ENCODE measurements at places on chromosomes 7 and 10.
A peak's percentile ranks its signal among the peaks of the same experiment; 100 is the strongest.

DNA sequence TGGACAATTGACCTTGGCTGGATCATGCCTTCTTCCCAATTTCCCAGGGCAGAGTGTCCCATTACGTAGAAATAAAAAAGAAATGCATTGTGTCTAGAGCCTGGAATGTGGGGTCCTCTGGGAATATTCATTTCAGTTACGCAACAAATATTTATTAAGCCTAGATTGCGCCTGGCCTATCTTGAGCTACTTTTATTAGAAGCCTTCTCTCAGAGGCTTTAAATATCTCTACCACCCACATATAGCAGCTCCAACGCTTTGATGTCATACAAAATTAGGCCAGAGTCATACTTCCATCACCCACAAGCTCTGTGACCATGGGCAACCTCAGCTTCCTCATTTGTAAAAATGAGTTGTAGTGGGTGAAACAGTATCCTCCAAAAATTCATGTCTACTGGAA, 24.9 kb upstream of the CARD11 start:
- DNase-seq = no peak

- DNase-seq = no peak
Observed at GRCh38 chr7:99372275-99373090, 2.0 kb upstream of the ARPC1B start.

DNA sequence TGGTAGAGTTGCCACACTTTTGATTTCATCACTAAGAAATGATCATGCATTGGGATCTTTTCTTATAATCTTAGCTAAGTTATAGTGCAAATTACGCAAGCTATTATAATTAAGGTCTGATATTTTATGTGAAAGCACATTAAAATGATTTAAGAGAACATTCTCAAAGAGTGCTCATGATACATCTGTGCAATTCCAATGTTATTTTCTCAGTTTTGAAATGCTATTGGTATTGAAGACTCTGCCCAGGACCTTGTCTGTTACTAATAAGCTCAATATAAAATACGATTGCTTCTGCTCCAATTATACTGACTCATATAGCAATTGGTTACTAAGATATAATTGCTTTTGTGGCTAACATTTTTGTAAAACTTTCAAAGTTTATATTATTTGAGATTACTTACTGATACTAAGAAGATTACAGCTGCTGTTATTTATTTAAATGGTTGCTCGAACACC, 180.9 kb downstream of the ADAM12 start:
- DNase-seq = no peak

DNA sequence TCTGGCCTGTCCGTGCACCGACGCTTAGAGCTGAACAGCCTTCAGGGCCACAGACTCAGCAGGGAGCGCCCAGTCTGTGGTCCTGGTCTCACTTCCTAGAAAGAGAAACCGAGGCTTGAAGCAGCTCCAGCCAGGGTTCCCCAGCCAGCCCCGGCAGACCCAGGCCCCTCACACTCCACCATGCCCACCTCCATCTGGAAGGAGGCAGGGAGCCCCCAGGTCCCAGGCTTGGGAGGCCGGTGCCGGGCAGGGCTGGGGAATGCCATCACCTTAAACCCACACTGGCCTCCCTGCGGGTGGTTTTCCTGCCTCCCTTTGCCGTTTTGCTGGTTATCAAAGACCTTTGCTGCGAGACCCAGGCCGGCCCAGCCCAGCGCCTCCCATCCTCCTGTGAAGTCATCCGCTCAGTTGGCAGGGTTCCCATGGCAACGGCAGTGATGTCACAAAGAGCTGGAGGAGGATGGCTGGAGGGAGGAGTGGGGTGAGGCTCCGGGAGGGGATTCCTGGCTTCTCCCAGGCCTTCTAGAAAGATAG, 24.0 kb downstream of the ELFN1 start:
- DNase-seq = peak; percentile 72

GRCh38 chr10:25661632-25662031, 272.4 kb upstream of the MYO3A start:
- no peak for DNase-seq

GRCh38 chr7:46847126-46847525, 734.8 kb downstream of the TNS3 start:
- DNase-seq = no peak

DNA sequence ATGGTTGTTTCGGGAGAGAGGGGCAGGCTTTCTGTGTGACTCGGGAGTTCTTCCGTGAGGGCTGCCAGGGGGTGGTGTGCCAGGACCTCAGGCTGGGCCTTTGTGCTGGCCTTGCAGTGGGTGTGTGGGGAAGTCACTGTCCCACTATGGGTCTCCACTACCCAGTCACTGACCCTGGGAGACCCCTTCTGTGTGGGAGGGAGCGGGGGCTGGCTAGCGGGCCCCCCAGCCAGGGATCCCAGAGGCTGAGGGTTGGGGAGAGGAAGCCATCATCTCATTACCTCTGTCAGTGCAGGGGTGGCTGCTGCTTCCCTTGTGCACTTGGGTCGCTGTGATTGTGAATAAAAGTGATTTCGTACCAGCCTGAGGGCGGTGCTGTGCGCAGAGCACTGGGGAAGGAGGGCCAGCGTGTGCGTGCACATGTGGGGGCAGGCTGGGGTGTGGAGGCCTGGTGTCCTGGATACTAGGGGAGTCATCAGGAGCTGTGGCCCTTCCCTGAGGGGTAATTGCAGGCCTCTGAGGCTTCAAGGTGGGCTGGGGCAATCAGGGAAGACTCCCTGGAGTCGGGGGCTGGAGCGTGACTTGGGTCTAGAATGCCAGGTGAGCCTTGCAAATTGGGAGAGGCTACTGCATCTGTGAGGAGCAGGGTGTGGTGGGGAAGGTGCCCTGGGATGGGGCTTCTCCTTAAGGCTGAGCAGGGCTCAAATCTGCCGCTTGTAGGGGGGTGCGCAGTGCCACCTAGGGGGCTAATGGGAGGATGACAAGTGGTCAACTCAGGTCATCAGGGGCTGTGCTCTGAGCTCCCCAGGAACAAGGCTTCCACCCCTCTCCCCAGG, 98.9 kb downstream of the NEURL1 start:
- DNase-seq = peak; percentile 66

GRCh38 chr7:117548035-117548434, 68.2 kb downstream of the CFTR start:
- no peak for DNase-seq

GRCh38 chr7:144436500-144436899, 33.0 kb upstream of the NOBOX start:
- no peak for DNase-seq

DNA sequence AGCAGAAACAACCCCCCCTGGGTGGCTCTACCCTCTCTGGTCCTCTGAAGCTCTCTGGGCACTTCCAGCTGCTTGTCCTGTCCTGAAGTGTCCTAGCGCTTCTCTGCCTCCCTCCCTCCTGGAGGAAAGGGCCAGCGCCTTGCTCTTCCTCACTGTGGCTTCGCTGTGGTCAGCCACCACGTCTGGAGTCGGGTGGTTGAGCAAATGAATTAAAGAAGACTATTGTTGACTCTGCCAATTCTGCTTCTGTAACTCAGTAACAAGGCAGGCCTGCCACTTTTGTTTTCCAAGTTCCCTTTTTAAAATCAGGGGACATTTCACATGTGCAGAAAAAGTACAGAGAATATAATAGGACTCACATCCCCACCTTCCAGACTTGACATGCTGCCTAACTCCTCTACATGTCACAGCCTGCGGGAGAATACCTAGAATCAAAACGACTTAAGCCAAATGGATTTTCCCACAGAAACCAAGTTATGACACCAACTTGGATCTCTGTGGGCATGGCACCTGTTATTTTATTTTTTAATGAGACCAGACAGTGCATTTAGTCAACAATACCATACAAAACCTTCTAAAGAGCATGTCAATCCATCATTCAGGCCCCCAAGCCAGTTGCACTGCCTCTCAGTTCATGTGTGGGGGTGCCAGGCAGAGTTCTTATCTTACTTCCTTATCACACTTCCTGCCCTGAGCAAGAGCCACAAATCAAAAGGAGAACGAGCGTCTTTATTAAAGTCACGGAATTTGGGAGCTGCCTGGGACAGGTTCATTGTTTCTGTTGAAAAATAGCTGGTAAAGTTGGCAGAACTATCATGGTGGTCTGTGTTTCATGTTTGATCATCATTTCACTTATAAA, 6.8 kb downstream of the FFAR4 start:
- DNase-seq = no peak

GRCh38 chr10:71782221-71782916, 9.0 kb upstream of the VSIR start:
- DNase-seq = no peak

DNA sequence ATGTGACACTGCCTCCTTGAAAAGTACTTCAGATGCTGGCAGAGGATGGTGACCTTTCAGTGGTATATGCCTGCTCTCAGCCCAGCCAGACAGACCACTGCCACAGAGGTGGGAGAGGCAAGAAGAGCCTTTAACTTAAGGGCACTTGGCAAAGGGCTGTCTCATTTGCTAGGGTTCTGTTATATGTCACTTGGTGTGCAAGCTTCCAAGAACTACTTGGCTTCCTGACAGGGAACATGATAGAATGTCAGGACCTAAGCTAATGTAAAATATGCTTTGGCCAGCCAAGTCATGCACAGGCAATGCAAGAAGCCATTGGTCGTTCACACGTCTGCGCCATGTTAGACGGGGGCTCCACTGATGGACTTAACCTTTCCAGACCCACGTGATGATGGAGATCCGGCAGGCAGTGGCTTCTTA, 54.7 kb downstream of the RBM20 start:
- DNase-seq = no peak
